NCI-H187 treated with DMSO at 0.1 percent for 48 hours (cell line): ENCODE measurements at places on chromosomes 6 and 20.

DNA sequence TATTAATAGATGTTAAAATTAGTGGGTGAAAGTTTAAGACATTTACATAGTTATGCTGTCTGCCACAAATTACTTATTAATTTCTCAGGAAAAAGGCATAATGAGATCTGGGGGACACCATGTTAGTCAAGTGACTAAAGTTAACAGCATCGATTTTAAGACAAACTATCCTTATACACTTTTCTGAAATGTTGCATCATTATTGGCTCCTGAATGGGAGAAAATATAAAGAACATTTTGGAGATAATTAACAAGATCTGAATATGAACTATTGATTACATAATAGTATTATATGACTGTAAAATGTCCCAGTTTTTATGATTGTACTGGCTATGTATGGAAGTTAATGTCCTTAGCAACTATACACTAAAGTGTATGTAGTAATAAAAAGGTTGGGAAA lies 7.9 kb downstream of the OR2B3 start:
- no peak for DNase-seq

DNA sequence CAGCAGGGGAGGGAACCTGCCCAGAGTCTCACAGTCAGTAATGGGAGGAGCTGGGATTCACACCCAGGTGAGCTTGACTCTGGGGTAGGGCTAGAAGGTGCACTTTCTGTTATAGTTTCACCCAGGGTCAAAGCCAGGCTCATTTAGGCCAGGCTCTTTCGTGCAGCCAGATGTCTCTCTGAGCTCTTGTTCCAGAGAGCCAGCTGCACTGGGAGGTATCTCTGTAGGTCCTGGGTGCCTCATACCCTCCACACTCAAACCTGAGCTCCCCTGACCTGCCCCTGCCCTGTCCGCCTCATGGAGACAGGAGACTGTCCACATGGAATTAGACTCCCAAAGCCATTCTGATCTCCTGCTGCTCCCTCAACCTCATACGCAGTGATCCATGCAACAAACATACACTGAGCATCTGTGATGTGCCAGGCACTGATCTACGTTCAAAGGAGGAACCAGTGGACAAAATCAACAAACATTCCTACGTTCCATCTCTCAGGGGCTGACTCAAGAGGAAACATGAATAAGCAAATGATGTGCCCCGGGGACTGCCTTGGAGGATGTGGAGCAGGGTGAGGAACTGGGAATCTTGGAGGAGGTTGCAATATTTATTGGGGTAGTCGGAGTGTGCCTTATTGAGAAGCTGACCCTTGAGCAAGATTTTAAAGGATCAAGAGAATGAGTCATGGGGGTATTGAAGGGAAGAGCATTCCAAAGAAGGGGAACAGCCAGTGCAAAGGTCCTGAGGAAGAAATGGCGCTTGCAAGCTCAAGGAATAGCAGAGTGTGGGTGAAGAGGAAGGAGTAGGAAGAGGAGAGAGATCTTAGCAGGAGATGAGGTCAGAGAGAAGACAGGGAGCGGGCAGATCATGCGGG lies 71.3 kb upstream of the TOX2 start:
- DNase-seq: no peak

DNA sequence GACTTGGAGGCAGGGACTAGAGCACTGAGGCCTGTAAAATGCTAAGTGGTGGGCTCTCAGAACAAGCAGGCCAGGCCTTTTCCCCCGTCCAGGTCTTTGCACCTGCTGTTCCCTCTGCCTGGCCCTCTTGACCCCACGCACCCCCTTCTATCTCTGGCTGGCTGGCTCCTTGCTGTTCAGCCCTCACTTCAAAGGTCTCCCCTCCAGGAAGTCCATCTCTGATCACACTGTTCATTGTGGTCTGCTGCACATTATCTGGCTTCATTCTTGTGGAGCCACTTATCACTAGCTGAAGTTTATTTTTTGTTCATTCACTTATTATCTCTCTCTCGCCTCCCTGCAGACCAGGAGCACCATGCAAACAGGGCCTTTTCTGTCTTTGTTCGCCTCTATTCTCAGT lies 24.5 kb downstream of the SLC13A3 start:
- DNase-seq: no peak

- no peak for DNase-seq
These were observed 116.5 kb downstream of the TRDN start for GRCh38 chr6:123520217-123520616.

- DNase-seq: no peak
These were observed 31.0 kb downstream of the E2F3 start for GRCh38 chr6:20432692-20433091.

GRCh38 chr6:142469220-142469619 lies 167.4 kb downstream of the ADGRG6 start:
- no peak for DNase-seq

DNA sequence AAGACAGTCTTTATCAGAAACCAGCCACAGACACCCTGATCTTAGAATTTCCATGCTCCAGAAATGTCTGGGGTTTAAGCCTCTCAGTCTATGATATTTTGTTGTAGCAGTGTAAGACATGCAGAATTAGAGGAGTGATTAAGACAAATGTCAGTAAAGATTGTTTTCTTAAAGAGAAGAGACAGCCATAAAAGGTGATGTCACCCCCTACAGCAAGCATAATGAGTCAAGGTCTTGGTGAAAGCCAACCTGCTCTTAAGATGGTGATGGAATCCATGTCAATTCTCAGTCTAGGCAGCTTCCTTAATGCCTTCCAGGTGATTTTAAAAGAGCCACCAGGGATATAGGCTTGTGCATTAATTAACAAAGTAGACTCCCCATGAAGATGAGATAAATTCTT lies 849.9 kb upstream of the EPHA7 start:
- no peak for DNase-seq

GRCh38 chr6:157124485-157125254 lies 198.6 kb downstream of the TMEM242 start:
- DNase-seq: no peak

DNA sequence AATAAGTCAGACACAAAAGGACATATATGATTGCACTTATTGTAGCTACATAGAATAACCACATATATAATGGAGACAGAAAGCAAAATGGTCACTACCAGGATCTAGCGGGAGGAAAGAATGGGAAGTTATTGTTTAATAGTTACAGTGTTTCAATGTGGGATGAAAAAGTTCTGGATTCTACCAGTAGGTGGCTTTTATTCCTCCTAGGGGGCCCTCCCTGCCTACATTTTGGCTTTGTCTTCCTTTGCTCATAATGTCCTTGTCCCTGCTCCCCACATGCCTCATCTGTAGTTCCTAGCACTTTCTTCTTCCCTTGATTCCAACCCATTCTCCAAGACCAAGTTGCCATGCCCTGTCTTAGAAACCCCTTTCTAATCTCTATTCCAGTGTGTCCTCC lies 16.3 kb downstream of the ZNF133 start:
- no peak for DNase-seq

- DNase-seq: no peak
These were observed 44.1 kb downstream of the NHSL1 start for GRCh38 chr6:138454981-138455706.

DNA sequence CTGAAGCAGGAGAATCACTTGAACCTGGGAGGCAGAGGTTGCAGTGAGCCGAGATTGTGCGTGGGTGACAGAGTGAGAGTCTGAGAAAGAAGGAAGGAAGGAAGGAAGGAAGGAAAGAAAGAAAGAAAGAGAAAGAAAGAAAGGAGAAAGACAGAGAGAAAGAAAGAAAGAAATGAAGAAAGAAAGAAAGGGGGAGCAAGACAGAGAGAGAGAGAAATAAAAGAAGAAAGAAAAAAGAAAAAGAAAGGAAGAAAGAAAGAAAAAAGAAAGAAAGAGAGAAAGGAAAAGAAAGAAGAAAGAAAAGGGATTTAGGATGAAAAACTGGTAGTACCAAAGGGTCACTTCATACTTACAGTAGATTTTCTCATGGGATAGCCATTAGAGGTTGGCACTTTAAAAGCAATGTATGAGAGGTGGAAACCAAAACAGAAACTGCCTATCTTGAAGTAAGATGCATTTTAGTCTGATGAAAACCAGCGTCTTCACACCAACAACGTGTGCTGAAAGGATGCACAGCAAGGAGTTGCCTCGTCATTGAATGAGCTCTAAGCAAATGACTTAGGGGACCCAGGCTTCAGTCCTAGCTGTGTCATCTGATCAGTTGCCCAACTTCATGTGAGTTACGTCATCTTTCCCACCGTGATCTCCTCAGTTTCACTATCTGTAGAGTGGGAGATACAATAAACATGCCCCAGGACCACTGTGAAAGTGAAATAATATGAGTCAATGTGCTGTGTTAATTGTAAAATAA lies 133.9 kb upstream of the NEDD9 start:
- no peak for DNase-seq

DNA sequence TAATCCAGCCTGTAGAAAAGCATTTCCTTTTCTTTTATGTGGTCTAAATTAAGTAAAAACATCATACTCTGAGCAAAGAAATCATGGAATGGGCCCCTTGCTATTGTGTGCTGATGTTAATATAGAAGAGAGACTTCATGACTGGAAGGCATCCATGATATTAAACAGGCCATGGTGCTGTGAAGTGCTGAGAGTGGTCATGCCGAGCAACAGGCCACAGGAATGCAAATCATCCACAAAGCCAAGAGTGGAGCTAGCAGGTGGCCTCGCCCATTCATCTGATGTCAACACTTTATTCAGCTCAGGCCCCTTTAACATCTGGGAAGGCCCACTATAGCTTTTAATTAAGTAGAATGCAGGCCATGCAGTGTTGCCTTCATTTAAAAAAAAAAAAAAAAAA lies 115.2 kb upstream of the HMGCLL1 start:
- DNase-seq: no peak

DNA sequence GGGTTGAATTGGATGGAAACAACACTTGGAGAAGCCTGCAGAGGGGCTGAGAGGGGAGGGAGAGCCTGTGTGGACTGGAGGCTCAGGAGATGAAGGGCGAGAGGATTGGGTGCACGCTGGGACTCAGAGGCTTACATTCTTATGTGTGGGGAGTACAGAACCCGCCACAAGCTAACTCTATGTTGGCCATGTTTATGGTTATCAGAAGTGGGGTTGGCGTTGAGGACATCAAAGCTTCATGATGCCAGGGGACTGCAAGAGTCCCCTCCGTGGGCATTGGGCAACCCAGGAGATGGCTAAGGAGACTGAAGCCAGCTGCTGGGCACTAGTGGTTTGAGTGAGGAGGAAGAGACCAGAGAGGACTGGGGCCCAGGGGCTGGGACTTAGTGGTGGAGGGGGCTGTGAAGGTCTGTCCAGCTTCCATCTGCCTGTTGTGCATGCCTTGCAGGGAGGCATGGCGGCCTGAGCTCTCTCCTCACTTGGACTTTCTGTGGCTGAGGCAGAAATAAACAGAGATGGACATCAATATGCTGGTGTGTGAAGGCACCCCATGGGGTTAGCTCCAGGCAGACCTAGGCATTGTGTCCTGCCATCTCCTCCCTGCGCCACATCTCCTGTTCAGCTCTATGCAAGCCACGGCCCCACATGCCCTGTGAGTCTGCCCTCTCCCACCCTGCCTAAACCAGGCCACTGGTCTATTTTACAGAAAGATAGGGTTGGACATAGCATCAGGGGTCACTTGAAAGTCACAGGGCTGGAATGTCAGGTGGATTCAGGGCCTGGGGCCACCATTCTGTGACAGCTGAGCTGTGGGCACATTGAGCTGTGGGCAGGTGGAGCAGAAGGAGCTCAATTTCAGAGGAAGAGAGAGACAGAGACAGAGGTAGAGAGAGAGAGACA lies 61.6 kb downstream of the PHACTR3 start:
- DNase-seq: no peak

- DNase-seq: no peak
These were observed 143.5 kb downstream of the TPBG start for GRCh38 chr6:82507112-82507511.

DNA sequence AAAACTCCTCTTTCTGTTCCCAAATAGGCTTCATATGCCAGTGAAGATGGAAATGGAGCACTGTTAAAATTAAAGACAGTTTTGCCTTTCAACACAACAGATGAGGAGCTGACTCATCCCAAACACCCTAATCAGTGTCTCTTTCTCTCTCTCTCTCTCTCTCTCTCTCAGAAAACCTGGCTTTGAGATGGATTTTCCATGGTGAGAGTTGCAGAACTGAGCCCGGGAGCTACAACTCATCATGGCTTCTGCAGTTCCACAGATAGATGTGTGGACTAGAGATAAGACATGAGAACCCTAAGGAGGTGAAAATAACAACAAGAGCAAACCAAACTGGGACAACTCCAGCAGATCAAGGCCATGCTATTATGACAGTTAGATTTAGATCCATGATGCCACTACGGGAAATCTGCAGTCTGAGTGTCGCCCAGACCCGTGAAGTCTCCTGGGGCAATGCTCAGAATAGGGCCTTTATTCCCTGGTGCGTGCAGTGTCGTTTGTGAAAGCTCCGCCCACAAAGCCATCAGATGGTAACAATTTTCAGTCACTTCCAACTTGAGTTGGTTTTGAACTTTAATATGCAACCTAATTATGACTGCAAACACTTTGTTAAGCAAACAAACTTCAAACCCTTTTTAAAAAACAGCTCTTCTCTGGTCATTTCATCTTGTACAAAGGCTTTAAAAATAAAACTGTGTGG lies 338.2 kb upstream of the PREP start:
- DNase-seq: no peak

GRCh38 chr6:116327803-116328527 lies 42.8 kb upstream of the DSE start:
- DNase-seq: no peak

DNA sequence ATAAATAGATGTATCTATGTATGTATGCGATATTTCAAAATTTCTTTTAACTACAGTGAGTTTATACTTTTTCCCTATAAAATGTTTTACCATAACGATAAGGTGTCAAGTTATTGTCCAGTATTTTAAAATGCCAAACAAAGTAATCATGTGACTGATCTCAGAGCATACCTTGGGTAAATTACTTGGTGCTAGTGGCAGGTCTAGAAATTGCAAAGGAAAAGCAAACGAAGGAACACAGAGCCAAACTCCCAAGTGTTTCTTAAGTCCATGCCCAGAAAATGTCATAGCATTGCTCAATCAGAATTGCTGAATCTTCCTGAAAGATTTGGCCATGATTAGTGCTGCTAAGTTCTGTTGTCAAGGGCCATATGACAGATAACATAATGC lies 77.5 kb downstream of the CAP2 start:
- DNase-seq: no peak

GRCh38 chr6:6236730-6237469 lies 83.6 kb downstream of the F13A1 start:
- DNase-seq: no peak
